Naive thymus-derived CD8-positive, alpha-beta T cell (primary cell): ENCODE measurements at places on chromosomes 5 and 9.

GRCh38 chr9:89213396-89213880, 34.8 kb upstream of the SHC3 start:
- no peak for DNase-seq

- no peak for DNase-seq
Measured at GRCh38 chr5:160260881-160261815, 31.8 kb downstream of the FABP6 start.

DNA sequence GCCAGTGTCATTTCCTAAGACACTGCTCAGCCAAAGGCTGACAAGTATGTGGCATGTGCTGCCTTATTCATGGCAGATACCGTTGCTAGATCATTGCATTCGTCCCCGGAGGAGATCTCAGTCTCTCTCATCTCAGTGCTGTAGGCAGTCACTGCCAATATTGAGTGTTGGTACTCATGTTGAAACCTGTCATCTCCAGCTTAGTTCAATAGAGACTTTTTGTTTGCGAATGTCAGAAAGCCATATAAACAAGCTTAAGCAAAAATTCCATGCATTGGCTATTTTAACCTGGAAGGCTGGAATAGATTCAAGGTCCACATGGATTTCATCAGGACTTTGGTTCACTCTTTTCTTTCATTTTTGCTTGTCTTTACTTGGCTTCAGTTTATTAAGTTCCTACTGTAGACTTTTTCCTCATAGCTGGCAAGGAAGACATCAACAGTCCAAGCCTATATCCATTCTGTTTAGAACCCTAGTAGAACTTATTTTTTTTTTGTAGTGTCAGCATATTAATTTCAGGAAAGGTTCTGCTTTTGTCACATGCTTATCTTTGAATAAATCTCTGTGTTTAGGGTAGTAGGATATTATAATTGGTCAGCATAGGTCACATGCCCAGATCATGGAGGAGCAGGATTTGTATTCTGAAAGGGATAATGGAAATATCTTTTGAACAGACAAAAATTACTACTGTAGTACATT, 66.8 kb downstream of the FCHO2 start:
- DNase-seq, result no peak

- DNase-seq, result no peak
Measured at GRCh38 chr5:93892481-93892880, 151.1 kb upstream of the POU5F2 start.

GRCh38 chr9:70801181-70801829, 320.1 kb downstream of the TRPM3 start:
- no peak for DNase-seq
